ENCODE measurements at places on chromosomes 16 and 17.
A peak's percentile ranks its signal among the peaks of the same experiment; 100 is the strongest.

GRCh38 chr17:35906191-35906925 lies 24.2 kb downstream of the RDM1 start:
- no peak for DNase-seq

GRCh38 chr16:2531371-2531695 lies at the start of gene CEMP1:
TSS of gene CEMP1 (minus strand) at chr16:2531408. CDS start at chr16:2531073, 335 bp downstream.
- DNase-seq, result no peak

- DNase-seq, result no peak
Observed at GRCh38 chr17:27571563-27572352, 59.2 kb upstream of the LGALS9 start.

- DNase-seq, result peak; percentile 78
Observed at GRCh38 chr16:67284699-67285646, 5.6 kb downstream of the PLEKHG4 start.

GRCh38 chr17:38341035-38341721 lies 2.6 kb downstream of the GPR179 start:
- peak; percentile 75 for DNase-seq

GRCh38 chr16:19525385-19525723 lies 1.6 kb downstream of the CCP110 start:
- no peak for DNase-seq

- DNase-seq, result no peak
Observed at GRCh38 chr16:79175286-79176057, 425.1 kb downstream of the MAF start.

DNA sequence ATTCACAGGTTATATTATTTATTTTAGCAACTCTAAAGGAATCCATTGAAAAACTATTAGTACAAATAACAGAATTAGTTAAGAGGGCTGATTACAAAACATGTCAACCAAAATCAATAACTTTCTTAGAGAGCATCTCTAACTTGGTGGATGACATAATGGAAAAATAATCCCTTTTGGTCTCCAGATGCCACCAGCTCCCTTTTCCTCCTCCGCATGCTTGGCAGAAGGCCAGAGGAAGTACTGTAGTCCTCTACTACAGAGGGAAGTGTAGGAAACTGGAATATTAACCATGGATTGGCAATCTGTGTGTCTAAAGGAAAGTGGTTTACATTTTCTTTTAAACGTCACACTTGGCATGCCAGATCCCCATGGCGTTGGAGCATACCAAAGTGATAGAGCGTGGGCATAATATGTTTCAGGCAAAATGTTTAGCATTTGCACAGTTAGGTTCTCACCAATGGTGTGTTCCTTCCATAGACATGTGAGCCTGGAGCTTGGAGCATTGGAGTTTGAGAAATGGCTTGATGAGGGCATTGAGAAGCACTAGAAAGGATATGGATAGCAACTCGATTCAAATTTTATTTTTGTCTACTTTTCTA lies 106.3 kb downstream of the PRKCB start:
- DNase-seq, result peak; percentile 39

- DNase-seq, result no peak
Observed at GRCh38 chr16:75727221-75727620, 931 bp upstream of the CPHXL start.

GRCh38 chr16:3922241-3922640 lies 41.7 kb upstream of the CREBBP start:
- DNase-seq, result no peak

DNA sequence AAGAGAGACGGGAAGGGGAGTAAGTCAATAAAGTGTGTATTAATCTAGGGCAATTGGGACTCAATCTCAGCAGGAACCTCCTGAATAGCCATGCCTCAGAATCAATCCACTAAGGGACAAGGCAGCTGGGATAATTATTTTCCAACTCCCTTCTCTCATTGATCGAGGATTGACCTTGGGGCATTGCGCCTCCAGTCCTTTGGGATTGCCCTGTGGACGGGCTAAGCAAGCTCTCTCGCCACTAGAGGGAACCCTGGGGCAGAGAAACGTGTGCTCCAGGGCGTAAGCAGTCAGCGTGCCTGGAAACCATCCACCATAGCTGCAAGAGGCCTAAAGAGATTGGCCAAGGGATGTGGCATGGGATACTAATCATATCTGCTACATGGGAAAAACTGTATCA lies 53.9 kb upstream of the ERCC4 start:
- no peak for DNase-seq

GRCh38 chr16:86010680-86011141 lies 111.7 kb downstream of the IRF8 start:
- DNase-seq, result no peak

DNA sequence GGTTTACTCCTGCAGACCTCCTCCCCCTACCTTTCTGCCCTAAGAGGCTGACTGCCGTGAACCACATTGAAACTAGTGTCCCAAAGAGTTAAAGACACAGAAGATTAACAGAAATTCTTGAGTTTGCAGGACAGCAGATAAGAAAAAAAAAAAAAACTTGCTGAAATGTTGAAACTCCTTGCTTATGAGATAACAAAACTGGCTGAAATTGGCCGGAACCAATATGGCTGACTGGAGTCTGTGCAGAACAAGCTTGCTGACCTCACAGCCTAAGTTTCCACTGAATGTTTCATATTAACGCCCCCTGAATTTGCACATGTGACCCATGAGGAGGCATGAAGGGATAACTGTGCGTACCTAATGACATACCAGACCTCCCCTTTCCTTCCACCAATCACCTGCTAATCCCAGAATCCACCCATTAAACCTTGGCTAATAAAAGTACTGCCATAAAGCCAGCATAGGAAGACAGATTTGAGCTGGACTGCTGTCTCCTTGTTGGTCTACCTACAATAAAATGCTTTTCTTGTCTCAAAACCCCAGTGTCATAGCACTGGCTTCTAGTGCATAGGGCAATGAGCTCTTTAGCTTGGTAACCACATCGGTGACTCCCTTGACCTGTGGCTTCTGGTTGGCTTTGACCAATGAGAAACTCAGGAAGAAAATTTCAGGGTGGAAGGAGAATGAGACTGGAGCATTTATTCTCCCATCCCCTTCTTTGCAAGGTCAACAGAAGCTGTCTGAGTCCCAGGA lies 80.1 kb downstream of the PMP22 start:
- no peak for DNase-seq

- DNase-seq, result no peak
Observed at GRCh38 chr16:56830669-56831068, 34.3 kb upstream of the SLC12A3 start.

DNA sequence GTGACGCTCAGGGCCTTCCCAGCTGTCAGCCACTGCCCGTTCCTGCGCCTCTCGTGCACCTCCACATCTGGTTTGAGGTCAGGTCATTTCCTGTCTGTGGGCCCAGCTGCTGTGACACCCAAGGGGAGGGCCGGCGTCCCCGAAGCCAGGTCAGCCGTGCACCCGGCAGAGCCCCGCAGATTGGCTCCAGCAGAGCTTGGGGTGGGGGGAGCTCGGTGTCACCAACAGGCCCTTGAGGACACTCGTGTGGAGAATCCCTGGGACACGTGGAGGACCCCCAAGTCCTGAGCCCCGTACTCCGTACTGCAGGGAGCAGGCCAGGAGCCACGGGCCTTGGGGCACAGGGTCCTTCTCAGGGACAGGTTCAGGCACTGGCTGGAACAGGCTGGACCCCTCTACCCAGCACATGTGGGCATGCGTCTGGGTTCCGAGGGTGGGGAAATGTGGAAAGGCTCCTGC lies 4.8 kb downstream of the SPATA2L start:
- peak; percentile 69 for DNase-seq

DNA sequence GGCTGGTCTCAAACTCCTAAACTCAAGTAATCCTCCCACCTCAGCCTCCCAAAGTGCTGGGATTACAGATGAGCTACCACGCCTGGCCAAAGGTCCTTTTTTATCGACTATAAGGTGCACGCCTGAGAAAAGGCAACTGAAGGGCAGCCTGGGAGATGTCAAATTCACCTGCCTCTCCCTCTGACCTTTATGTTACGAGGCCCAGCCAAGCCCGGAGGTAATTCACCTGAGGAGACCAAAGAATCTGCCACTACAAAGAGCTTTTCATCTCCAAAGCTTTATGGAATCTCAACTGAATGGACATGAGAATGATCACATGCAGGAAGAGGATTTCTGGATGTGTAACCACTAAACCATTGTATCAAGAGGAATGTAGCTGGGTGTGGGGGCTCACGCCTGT lies 37.2 kb downstream of the LYRM1 start:
- no peak for DNase-seq

GRCh38 chr16:10617662-10618420 lies 37.4 kb upstream of the EMP2 start:
- no peak for DNase-seq

GRCh38 chr17:12402963-12403622 lies 262.6 kb upstream of the MYOCD start:
- no peak for DNase-seq

GRCh38 chr17:43845766-43846165 lies 1.2 kb upstream of the CD300LG start:
- DNase-seq, result peak; percentile 24

DNA sequence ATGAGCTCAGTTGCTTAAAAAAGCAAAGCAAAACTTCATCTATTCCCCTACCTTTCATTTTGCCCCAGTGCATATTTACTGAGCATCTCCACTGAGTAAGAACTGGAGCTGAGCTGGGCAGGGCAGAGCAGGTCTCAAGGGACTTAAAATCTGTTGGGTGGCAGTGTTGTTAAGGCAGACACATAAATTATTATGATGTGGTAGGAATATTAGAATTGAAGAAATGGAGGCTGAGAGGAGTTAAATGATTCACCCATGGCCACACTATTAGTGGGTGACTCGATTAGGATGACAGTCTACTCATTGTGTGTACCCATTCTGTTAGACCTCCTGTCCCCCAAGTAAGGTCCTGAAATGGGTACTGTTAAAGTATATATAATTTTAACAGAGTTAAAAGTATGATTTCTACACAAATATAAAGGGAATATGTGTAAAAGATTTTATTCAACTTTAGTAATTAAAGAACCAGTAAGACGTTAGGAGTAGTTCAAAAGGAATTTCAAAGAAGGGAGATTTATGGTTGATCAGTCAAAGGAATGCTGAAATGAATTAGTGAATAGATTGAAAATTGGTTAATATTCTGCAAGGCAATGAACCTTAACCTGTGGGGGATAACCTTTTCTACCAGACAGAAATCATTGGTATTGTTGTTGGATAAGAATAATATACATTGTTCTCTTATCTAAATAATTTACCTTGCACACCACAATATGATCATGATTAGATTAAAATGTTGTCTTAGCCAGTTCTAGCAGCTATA lies 17.5 kb downstream of the ITGB3 start:
- no peak for DNase-seq

DNA sequence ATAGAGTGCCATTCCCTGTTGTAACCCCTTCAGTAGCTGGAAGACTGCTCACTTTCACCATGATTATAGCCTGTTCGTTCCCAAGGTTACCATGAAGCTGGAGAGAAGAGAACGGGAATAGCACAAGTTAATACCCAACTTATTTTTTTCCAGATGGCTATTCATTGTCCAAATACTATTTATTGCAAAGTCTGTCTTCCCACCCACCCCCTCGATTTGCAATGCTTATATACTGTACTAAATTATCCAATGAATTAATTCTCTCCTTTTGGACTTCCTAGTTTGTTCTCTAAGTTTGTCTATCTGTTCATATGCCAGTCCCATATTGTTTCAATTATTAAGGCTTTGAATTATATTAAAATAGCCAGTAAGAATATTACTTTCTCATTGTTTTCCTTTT lies 231.0 kb downstream of the RAB11FIP4 start:
- no peak for DNase-seq

DNA sequence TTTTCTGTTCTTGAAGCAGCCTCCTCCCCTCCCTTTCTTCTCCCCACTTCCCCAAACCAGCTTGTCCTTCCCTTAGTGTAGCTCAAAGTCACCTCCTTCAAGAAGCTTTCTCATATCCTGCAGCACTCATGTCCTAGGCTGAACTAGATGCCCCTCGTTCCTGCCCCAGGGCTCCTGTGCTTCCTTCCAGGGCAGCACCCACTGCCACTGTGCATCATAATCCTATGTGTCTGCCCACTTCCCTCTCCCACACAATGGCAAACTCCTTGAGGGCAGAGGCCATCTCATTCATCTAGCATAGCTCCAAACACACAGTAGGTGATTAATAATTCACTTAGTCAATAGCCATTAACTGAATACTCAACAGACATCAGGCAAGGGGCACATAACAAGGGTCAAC lies 6.9 kb upstream of the TMEM132E start:
- no peak for DNase-seq

- no peak for DNase-seq
Observed at GRCh38 chr16:50390914-50391716, 22.3 kb upstream of the BRD7 start.

DNA sequence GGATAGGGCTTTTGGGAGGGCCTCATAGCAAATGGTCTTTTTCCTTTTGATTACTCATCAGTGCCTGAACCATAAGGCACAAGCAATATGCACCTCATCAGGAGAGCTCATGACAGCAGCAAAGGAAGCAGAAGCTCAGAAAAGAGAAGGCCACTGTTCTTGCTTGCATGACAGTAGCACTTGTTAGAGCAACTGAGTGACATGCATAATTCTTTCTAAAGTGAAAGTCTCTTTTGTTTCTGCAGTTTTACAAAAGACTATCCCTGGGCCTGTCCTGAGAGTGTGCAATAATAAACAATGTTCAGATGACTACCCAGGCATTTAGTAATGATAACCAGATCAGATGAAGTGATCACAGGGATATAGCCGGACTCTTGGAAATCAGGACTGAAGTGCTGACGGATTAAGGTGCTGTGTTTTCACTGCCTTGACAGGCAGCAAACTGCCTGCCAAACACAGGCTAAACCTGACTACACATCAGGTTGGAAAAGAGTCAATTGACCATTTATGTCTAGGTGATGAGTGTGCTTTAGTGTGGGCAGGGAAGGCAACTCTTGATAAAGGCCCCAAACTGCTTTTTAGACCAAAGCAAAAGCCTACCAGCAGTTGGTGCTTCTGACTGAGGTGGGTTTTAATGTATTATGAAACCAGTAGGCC lies 1860.3 kb downstream of the TP53TG3F start:
- DNase-seq, result no peak

GRCh38 chr16:17333229-17333628 lies 137.5 kb downstream of the XYLT1 start:
- no peak for DNase-seq

DNA sequence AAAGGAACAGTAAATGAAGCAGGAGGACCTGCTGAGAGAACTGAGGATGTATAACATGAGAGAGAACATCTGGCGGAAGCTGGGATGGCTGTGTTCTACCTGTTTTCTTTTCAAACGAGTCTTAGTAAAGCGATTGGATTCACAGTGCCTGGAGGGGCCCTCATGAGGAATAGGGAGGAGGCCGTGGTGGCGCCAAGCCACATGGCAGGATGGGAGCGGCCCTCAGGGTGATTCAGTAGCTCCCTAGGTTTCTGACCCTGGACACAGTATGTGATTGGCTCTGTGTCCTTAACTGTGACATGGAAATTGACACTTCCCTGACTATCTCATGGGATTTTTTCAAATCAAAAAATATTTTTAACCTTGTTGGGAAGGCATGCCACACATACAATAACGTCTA lies 32.1 kb downstream of the USP43 start:
- no peak for DNase-seq

- DNase-seq, result no peak
Observed at GRCh38 chr16:55539488-55539887, 27.0 kb upstream of the CAPNS2 start.
